ENCODE measurements at places on chromosomes 1 and 21. TPM values are rescaled to one million over a fixed set of nuclear protein-coding genes. Genes with fewer than 3 reads are reported as not detected.

Gene S100A7A
- not detected for total RNA-seq

Gene TNFRSF18
- not detected for total RNA-seq

Gene SLC5A9
- total RNA-seq = not detected

Gene VWA5B1
- total RNA-seq = not detected

Gene PODN
- total RNA-seq = not detected

Gene SELL
- total RNA-seq = 0.10 TPM

Gene SLAMF7
- 2.6 TPM for total RNA-seq

Gene GNAT2
- not detected for total RNA-seq
